ENCODE measurements at places on chromosomes 3 and 15.
A peak's percentile ranks its signal among the peaks of the same experiment; 100 is the strongest.

DNA sequence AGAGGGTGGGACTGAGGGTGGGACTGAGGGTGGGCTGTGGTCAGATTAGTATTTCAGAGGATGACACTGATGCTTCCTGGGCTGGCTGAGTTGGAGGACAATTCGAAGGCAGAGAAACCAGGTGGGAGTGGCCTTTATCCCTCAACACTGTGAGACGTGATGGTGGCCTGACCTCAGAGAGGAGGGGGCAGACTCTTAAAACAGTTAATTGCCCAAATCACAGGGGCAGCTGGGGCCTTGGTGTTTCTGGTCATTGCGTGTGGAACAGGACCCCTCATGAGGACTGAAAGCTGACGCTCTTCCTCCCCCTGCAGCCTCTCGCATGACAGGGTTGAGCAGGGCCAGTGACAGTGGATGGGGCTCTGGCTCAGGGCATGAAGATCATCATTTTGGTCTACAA lies 18.7 kb downstream of the DNASE1L3 start:
- no peak for DNase-seq

DNA sequence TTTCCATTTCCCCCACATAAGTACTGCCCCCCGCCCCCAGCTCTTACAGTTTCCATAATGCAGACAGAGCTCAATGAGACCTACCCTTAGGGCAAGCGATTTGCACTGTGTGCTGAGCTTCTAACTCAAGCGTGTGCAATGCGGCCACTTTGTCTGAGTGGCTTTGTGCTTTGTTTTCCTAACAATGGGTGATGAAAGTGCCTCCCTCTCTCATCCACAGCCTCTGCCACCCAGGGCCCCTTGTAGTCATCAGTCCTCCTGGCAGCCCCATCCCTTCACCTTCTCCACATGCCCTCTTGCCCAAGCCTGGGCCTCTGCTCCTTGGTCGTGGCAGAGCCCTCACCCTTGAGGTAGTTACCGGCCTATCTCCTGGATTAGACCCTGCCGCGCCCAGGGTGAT lies 17.2 kb downstream of the DAPK2 start:
- DNase-seq: peak; percentile 91

DNA sequence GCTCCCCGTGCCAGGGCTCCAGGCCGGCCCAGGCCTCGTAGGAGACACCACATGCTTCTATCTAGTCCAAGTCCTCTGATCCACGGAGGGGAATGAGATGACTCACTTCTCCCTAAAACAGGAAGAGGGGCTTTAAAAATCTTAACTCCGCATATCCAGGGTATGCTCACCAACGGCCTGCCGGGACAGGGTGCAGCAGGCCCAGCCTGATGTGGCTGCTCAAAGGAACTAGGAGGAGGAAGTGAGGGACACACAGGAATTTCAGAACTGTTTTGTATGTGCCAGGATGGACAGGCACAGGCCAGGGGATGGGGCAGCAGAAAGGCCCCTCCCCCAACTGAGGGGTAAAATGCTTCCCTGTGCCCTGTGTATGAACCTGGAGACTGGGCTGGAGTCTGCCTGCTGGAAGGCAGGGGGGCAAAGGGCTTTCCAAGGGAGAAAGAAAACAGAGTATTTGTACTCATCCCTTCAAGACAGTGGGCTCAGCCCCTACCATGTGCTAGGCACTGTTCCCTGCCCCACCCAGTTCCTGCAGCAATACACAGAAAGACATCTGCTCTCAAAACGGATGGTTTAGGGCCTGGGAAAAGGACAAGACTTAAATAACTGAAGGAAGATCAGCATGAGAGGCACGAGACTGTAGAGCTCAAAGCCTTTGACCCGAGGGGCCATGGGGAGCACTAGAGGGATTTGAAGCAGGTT lies 22.1 kb downstream of the CHDH start:
- DNase-seq: no peak

DNA sequence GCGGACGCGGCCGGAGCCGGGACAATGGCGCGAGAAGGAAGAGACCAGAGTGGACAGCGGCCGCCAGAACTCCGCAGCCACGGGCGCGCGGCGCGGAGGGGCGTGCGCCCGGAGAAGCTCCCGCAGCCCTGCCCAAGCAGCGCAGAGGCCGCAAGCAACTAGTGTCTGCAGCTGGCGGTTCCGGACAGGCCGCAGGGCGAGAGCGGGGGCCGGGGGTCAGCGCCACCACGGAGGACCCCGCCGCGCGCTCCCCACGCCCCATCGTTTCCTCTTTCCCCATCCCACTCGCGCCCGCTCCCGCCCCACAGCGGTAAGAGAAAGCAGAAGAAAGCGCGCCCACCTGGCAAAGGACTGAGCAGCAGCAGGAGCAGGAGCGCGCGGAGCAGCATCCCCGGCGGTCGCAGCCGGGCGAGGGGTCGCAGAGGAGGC lies 440 bp downstream of the PRTG start:
- peak; percentile 12 for DNase-seq

GRCh38 chr3:32882189-32882588 lies 64.4 kb downstream of the TRIM71 start:
- DNase-seq: no peak

- no peak for DNase-seq
Observed at GRCh38 chr15:52436981-52437380, 91.7 kb downstream of the MYO5A start.

DNA sequence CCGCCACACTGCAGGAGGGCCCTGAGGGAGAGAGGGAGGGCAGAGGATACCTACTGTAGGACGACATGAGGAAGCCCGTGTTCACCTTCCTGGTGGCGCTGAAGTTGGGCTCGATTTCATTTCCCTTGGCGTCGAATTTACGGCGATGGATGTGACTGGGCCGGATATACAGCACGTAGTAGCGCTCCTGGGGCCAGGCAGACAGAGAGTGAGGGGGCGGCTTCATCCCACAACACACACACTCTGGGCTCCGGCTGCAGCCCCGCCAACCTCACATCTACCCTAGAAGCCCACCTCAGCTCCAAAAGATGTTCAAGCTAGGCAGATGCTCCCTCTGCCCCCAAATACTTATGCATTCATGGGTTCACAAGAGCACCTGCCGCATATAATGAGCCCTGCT lies 4.5 kb downstream of the ARPIN start:
- no peak for DNase-seq

GRCh38 chr3:193872265-193872753 lies 263.6 kb upstream of the HES1 start:
- DNase-seq: no peak

DNA sequence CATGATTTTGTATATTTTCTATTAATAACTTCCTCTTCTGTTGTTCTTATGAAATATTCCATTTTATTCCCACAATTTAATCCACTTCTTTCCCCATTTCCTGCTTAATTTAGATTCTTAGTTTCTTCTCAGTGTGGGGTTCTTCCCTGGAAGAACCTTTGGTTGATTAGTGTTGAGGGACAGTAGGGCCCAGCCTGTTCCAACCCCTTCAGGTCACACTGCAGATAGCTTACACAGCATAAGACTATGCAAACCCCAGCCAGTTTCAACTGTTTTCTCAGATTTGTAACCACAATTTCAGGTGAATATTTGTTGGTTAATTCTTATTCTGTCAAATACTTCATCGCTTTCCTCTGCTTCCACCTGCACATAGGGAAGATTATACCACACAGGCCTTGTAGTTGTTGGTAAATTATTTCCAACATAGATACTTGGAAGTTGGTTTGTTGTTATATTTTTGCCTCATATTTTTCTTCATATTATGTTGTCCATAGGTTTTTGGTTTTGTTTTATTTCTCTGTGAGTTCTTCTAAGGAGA lies 34.7 kb downstream of the AADACL2 start:
- no peak for DNase-seq

DNA sequence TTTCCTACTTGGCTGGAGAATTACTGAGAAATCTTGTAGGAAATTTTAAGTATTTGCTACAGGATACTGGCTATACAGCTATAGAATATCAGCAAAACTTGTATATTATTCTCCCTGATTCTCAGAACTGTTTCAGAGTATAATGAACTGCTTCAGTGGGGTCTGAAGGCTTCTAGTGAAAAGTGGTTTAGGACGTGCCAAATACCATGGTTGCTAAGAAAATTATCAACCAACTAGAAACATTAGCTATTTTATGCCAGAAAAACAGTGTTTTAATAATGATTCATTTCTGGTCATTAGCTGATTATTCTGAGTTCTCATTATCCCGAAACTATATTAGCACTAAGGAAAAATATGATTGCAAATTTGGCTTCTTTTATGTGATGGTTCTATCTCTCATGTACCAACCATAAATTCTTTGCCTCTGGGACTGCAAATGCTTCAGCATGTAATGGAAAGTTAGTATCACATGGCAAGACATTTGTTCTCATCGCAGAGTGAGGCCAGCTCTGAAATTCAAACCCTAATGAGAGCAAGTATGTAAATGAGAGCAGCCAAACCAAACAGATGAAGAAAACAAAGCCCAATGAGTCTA lies 11.0 kb upstream of the TSC22D2 start:
- DNase-seq: no peak

DNA sequence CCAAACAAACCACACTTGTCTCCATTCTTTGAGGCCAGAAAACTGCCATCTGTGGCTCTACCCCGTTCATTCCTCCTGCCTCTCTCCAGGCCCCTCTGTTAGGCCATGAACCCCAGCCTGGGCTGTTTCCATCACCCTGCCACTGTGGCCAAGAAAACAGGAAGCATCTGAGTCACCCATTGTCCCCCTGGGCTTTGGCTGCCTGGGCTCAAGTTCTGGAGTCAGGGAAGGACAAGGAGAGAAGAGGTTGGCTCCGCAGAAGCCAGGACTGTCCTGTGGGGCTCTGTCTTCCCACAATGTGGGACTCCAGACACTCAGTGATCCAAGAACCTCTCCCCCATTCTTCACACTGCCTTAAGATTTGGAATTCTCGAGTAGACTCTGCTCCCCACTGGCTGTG lies 14.8 kb upstream of the LCTL start:
- no peak for DNase-seq

DNA sequence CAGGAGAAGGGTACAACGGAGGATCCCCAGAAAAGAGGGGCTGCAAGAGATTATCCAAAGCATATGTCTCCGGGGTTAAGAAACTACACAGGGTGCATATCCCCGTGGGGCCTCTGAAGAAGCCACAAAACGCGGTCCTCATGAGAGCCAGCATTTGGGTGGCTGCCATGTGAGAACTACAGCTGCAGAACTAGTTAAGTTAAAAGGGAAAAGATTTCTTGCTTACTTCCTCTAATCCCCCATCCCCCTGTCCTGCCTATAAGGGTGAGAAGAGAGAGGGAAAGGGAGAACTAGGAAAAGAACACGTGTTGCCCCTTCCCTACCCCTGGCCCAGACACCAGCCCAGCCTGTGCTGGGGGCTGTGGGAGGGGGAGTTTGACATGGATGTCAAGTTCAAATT lies 70.4 kb upstream of the PCSK6 start:
- no peak for DNase-seq

GRCh38 chr15:70995383-70995970 lies 102.9 kb downstream of the LRRC49 start:
- DNase-seq: no peak

DNA sequence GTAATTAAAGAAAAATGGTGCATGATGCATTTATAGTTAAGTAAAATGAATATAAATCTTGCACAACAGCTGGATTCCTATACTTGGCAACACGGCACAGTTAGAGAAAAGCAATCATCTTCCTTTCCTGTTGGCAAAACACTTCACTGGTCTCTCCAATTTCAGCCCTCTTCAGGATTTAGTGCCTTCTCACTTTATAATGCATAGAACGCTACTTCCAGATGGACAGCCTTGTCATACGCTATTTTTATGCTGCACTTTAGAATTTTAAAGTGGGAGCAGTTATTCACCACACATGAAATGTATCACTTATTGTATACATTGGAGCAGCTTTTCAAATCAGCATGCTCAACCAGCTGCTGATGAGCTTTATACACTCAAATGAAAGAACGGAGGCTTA lies 194.4 kb upstream of the GBE1 start:
- no peak for DNase-seq

DNA sequence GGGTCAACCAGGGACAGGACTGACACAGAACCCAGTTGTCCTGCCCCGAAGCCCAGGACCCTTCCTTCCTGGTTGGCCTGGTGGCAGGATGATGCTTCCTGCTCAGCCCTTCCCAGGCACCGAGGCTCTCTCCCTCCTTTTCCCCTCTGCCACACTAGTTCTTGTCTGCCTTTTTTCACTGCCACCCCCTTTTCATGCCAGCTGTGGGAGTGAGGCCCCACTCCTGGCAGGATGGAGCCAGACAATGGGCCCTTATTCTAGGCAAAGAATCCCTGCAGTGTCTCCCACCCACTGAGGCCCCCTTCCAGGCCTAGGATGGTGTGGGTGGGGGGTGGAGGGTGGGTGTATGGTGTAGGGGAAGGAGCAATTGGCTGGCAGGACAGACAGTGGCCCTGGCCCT lies 1.1 kb upstream of the SCAMP5 start:
- DNase-seq: no peak

DNA sequence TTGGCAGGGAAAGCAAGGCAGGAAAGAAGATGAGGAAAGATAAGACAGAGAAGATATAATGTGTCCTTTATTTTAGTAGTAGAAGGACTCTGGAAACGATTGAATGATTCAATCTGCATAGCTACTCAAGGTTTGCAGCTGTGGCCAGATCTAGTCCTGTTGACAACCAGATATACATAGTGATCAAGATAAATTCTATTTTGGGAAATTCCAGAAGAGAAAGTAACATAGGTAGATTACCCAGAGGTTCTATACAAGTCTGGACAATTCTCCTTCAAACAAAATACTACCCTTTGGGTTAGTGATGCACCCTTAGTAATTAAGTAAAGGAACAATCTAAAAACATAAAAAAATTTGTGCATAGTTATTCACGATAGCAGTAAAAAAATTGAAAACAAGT lies 9.4 kb downstream of the TERC start:
- DNase-seq: no peak

- DNase-seq: no peak
Observed at GRCh38 chr15:31101262-31102038, at the start of gene TRPM1. TRPM1 (minus strand) TSS chr15:31101725; CDS start chr15:31081355, 20,370 bp downstream.

- DNase-seq: no peak
Observed at GRCh38 chr3:48601622-48601994, 6.5 kb upstream of the COL7A1 start.

- DNase-seq: no peak
Observed at GRCh38 chr3:189160519-189161309, 11.1 kb upstream of the TPRG1 start.

GRCh38 chr3:139296141-139296718 lies 47.6 kb upstream of the MRPS22 start:
- no peak for DNase-seq

GRCh38 chr3:186986816-186987215 lies 56.5 kb downstream of the ST6GAL1 start:
- DNase-seq: no peak

- DNase-seq: no peak
Observed at GRCh38 chr3:37540786-37541185, 320.9 kb upstream of the CTDSPL start.

- no peak for DNase-seq
Observed at GRCh38 chr3:46628901-46629369, 16.6 kb downstream of the FAM240A start.

GRCh38 chr3:160012108-160012507 lies 23.5 kb downstream of the IL12A start:
- no peak for DNase-seq

DNA sequence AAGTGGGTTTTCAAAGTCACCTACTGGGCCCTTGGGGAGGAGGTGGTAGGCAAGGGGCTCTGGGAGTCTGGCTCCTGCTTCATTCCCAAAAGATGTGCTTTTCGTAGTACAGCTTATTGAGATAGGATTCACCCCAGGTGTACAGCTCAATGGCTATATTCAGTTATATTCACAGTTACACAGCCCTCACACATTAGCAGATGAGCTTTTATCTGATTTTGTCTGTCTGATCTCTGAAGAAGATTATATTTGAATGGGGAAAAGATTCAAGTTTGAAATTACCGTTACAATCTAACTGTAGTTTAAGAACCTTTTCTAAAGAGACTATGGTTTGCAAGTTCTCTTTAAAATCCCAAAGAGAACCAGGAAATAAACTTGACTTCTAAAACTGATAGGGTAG lies 27.3 kb downstream of the PXYLP1 start:
- DNase-seq: no peak

GRCh38 chr3:128319107-128319506 lies 147.6 kb downstream of the DNAJB8 start:
- no peak for DNase-seq
